ENCODE measurements at places on chromosomes 5 and 9. TPM values are rescaled to one million over a fixed set of nuclear protein-coding genes. Genes with fewer than 3 reads are reported as not detected.
A peak's percentile ranks its signal among the peaks of the same experiment; 100 is the strongest.

The HAND1 gene
- not detected for total RNA-seq

The PCDHGA8 gene
- total RNA-seq, result 1.4 TPM

The BHMT2 gene
- total RNA-seq, result 5.4 TPM

The SHROOM1 gene
- 9.9 TPM for total RNA-seq

The C5orf63 gene
- total RNA-seq, result 1.9 TPM

The PCDHGC5 gene
- 0.56 TPM for total RNA-seq

The NADK2 gene
- total RNA-seq, result 16.3 TPM

The CD14 gene
- total RNA-seq, result 3.2 TPM

The PAEP gene
- total RNA-seq, result not detected

DNA sequence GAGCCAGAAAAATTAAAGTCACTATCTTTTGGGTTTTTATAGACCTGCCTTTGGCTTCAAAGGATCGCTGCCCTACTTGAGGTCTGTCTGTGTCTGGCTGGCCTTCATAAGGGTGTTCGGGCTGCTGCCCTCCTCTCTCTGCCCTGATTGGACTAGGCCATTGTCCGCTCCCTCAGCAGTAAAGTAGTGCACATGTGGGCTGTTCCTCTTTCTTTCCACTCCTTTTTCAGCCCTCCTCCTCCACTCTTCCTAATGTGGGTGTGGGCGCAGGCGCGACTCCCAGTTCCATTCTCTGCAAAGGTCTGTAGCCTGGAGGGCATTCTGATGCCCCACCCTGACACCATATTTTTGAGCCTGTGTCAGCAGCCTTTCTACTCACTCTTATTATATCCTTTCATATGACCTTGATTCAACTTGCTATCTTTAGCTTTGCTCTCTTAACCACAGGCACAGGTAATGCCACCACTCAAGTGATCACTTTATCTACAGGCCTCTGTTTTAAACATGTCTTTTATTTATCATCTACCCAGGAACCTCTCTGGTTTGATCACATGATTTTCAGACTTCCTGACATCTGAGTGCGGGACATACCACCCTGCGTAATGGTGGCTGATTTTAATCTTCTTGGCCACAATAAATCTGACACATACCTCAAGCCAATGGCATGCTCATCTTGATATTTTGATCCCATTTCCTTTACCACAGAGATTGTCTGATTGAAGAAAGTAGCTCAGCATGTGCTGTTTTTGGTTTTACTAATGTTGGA, 144.5 kb downstream of the AOPEP start:
- no peak for DNase-seq

GRCh38 chr9:137309368-137310188, 7.5 kb upstream of the NRARP start:
- DNase-seq, result no peak

DNA sequence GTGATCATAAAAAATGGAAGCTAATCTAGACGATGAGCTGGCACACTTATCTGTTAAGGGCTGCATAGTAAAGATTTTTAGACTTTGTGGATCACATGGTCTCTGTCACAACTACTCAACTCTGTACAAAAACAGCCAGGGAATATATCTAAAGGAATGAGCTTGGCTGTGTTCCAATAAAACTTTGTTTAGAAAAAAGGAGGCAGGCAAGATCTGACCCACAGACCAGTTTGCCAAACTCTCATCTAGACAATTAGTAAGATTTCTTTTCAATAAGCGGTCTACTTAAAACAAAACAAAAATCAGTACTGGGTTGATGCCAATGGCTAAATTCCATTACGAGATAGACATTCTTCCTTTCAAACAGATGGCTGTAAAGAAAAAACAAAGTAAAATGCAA, 53.0 kb upstream of the RETREG1 start:
- peak; percentile 79 for DNase-seq

DNA sequence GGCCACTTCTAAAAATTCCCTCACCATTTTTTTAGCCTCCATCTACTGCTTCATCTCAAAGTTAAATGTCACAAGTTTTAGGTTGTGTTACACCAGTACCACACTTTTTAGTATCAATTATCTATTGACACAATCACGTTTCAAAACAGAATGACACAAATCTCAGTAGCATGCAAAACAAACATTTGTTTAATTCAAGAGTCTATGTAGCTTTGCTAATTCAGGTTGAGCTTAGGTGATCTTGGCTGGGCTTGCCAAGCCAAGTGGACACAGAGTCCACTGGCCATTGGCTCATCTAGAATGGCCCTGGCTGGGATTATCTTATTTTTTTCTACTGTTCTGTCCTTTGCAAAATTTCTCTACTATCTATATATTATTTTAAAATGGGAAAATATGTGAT, 61.9 kb upstream of the JAK2 start:
- DNase-seq, result no peak

GRCh38 chr5:78078858-78079257, 215.6 kb downstream of the AP3B1 start:
- no peak for DNase-seq

- DNase-seq, result no peak
Observed at GRCh38 chr9:206481-206880, 8.2 kb upstream of the DOCK8 start.

GRCh38 chr9:69623276-69623675, 48.9 kb downstream of the APBA1 start:
- DNase-seq, result no peak

GRCh38 chr5:56359809-56360685, 126.9 kb upstream of the ANKRD55 start:
- DNase-seq, result no peak

- DNase-seq, result no peak
Observed at GRCh38 chr5:133969654-133970324, 1.4 kb upstream of the C5orf15 start.

GRCh38 chr5:138705567-138705966, 47.7 kb upstream of the CTNNA1 start:
- no peak for DNase-seq

DNA sequence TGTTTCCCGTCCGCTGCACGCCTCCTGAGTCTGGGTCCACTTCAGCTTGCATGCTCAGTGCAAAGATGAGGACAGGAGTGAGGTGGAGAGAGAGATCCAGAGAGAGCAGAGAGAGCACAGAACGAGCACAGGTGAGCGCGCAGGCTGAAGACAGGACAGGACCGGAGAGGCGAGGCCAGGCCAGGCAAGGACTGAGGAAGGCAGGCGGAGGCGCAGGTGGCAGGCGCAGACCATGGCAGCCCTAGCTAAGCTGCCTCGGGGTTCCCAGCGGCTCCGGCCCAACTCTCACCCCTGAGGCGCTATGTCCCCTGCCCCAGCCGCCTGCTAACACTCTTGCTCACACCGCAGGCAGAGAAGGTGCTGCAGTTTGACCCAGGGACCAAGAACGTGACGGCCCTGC, 9.7 kb downstream of the GRIN1 start:
- no peak for DNase-seq

DNA sequence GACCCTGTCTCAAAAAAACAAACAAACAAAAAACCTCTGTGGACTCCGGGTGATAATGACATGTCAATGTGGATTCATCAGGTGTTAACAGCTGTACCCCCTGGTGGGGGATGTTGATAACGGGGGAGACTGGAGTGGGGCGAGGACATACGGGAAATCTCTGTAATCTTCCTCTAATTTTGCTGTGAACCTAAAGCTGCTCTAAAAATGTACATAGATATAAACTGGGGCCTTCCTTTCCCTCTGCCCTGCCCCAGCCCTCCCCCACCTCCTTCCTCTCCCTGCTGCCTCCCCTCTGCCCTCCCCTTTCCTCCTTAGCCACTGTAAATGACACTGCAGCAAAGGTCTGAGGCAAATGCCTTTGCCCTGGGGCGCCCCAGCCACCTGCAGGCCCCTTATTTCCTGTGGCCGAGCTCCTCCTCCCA, 1.4 kb upstream of the CEL start:
- peak; percentile 15 for DNase-seq

DNA sequence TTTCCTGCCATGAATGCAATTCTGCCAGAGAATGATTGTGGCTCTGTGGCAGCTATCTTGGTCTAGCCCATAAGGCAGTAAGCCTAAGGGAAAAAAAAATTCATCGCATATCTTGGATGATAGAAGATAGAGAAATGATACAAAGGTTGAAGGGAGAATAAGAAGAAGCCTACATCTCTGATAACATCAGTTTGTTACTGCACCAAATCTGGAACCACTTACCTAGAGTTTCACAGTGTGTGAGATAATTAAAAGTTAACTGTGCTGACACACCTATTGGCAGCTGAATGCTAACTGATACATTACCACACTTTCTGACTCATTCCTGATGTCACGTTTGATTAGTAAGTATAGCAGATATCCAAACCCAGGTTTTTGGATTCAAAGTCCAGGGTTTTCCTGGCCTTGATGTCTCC, 91.6 kb upstream of the TAF11L2 start:
- DNase-seq, result no peak

DNA sequence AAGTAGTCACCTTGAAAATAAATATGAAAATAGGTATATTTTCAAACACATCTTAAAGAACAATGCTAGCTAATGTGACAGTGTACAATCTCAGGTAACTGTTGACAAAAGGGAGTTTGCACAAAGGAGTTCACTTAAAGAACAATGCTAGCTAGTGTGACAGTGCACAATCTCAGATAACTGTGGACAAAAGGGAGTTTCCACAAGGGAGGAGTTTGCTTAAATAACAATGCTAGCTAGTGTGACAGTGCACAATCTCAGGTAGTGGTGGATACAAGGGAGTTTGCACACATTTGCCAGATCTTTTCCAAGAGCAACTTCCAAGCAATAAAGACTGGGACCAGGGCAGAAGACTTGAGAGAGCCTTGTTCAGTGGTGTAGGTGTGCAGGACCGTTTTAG, 442.9 kb upstream of the FTMT start:
- DNase-seq, result no peak

GRCh38 chr9:126320158-126320922, 6.3 kb upstream of the MVB12B start:
- DNase-seq, result no peak

- peak; percentile 75 for DNase-seq
Observed at GRCh38 chr9:129962889-129963703, 79.9 kb downstream of the FNBP1 start.

DNA sequence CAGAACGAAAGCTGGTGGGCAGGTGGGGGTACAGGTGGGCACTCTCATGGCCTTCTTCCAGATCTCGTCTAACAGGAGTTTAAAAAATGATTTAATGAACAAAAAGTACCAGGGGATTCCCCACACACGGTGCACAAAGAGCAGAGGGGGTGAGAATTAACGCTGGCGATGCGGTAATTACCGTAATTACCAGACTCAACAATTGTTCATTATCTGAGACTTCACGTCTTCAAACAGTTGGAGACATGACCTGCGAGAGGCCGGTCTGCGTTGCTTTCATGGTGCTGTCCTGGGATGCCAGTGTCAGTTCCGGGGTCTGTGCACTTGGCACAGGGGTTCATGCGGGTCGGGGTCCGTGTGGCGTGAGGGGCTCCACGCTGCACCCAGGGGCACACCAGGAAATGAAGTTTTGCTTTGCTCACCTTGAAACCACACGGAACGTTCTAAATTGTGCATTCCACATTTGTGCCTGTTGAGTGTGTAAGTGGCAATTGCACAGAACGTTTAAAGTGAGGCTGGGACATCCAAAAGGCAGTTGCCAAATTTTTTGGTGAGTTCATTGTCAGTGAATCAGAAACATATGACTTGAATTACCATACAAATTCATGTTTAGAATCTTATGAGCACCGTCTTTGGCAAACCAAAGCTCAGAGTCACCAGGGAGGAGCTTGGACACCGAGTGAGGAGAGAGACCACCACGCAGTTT, 256.4 kb upstream of the IRX1 start:
- DNase-seq, result no peak

DNA sequence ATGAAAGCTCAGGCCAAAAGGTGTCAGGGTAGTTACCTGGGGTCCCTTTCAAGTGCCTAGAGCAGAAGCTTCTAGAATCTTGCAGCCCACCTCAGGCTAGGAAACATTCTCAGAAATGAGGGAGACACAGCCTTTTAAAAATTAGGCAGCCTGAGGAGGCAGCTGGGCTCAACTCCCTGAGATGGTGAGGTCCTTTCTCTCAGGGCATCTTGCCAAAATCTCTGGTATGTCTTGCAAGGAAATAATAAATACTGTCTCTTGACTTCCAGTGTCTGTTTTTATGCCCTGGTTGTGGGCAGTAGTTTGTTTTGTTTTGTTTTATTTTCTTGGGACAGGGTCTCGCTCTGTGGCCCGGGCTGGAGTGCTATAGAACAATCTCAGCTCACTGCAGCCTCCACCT, 100.9 kb upstream of the APC start:
- no peak for DNase-seq

GRCh38 chr5:109529520-109529919, 119.7 kb upstream of the PJA2 start:
- peak; percentile 10 for DNase-seq

GRCh38 chr9:36772449-36773403, 200.0 kb downstream of the MELK start:
- DNase-seq, result peak; percentile 39

DNA sequence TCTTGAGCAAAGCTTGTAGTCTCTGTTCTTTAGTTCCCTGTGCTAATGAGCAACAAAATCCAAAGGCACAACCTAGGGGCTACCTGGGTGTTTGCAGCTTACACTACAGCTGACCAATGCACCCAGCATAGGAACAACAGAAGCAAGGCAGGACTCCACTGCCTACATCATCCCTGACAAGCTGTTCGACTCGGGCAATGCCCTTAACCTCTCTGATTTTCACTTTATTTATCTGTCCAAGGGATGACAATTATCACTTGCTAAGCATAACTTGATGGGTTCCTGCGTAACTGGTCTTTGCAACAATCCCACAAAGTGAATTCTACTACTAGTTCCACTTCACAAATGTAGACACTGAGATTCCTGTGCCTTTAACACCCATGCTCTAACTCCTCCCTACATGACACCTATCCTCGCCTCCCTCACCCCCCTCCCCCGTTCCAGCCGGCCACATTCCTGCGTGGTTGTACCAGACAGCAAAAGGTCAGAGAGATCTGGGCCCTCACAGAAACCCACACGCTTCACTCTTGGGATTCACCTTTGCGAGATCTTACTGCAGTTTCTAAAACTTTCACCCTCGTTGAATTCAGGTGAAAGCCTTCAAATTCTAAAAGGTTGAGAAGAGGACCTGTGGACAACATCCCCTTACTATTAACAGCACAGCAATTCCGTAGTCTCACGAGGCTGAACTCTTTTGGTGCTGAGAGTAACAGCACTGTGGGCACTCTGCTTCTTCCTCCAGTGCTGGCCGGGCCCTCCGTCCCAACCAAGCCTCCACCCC, 995 bp downstream of the IPPK start:
- DNase-seq, result peak; percentile 68

DNA sequence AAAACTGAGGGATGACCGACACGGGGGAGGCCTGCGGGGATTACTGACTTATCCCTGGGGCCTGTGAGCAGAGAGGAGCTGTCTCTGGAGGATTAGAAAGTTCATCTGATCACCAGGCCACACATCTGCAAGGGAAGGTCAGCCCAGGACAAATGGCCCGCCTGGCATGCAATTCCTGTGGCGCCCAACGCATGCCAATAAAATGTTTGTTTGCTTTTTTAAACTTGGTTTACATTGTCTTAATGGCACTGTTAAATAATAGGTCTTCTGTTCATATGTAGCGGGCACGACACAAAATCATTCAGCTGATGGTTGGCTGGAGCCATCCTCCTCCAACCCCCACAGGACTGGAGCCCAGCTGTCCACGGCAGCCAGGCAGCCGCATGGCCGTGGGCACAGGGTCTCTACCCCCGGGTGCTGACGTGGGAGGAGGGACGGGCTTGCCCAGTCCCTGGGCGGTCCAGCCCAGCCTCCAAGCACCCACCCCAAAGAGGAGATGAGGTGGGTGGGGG, 41.0 kb upstream of the SLC12A7 start:
- no peak for DNase-seq
